ENCODE measurements at places on chromosomes 2 and 18. TPM values are rescaled to one million over a fixed set of nuclear protein-coding genes. Genes with fewer than 3 reads are reported as not detected.

DNA sequence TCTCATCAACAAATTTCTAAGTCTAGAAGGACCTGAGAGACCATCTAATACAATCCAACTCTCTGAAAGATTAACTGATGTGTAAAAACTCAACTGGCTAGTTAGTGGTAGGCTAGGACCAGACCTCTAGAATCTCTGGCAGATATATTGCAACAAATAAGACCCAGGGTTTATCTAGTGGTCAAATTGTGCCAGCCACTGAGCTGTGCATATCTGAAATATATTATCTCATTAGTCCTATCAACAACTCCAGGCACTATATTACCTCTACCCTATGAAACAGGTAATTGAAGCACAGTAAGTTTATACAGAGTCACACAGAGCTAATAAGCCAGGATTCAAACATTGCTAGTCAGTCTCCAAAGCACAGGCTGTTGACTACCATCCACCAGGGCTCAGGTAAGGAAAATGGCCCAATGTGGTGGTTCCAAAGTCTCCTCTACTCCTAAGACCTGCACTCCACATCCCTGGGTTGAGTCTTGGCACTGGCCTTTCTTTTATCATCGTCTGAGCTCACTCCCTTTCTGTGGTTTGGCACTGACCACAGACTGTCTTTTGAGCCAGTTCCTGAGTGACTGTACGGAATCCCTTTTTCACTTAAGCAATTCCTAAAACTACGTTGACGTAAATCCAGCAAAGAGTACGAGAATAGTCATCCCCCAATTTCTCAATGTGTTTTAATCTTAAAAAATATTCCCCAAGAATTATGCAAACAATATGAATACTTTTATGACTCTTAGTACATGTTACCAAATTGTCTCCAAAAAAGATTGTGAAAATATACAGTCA is 11.9 kb upstream of the PID1 start:
- H3K27me3 ChIP-seq: no peaks in the 10 kb centered on the region
- no peaks in the 10 kb centered on the region for H3K36me3 ChIP-seq
- no peaks in the 10 kb centered on the region for H3K4me1 ChIP-seq
- DNase-seq: no peak
- no peak overlapping the region for H3K4me3 ChIP-seq
- H3K27ac ChIP-seq: no peak overlapping the region

DNA sequence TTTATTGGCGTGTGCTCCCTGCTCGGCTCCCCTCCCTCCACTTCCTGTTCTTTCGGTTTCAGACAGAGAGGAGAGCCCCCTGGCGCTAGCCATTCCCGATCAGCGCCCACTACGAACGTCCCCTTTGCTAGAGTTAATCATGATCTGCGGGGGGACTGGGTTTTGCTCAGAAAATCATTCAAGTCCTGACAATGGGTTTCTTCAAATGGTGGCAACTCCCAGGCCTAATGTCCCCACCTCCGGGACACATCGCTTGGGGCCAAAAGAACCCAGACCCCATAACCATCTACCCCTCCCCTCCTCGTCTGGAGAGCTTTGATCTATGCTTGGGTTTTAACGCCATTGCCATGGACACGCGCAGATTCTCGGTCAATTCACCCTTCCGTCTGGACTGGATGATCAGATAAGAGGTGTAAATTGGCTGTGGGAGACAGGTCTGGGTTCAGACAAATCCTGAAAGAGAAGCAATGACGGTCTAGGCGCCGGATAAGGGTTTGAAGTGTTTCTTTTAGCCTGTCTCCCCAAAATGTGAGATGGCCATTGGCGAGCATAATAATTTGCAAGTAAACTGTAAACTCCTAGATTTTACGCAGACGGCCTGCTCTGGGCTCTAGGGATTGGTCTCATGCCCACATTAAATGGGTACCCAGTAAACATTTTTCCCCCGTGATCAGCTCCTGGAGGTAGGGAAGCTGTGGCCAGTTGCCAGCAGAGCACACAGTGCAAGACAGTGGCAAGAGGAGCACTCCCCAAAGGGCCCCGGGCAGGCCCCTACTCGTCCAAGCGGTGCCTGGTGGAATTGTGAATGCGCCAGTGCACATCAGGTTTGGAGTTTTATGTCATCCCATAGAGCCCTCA is 4.7 kb downstream of the NRP2 start:
- peaks cover 11% of the 10 kb centered on the region for H3K4me1 ChIP-seq
- H3K27me3 ChIP-seq: peaks cover 16% of the 10 kb centered on the region
- H3K36me3 ChIP-seq: no peaks in the 10 kb centered on the region
- peak overlapping the region; percentile 7 for H3K27ac ChIP-seq

GRCh38 chr2:172216477-172216876 is 113.8 kb upstream of the DLX2 start:
- H3K4me1 ChIP-seq: no peaks in the 10 kb centered on the region
- H3K27me3 ChIP-seq: no peaks in the 10 kb centered on the region
- H3K27ac ChIP-seq: peak overlapping the region; percentile 45
- DNase-seq: no peak
- H3K4me3 ChIP-seq: no peak overlapping the region

DNA sequence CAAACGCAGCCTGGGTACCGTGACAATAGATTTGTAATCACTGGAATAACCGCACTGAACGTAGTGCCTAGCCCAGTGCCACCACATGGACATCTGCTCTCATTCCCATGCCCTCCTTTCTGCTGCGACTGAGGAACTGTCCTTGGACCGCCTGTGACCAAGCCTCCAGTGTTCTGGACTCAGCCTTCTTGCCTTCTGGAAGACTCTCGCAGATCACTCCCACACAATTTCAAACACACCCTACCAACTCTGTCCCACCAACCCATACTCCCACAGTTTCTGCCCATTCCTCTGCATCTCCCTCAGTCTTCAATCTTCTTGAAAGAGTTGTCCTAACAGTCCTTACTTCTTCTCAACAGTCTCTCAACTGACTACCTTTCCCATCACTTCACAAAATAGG is 2.1 kb downstream of the RNF149 start:
- H3K27ac ChIP-seq: no peak overlapping the region
- DNase-seq: no peak
- peak overlapping the region; percentile 81 for H3K4me3 ChIP-seq
- peaks cover 8% of the 10 kb centered on the region for H3K4me1 ChIP-seq
- H3K36me3 ChIP-seq: no peaks in the 10 kb centered on the region

- H3K4me3 ChIP-seq: no peak overlapping the region
- no peaks in the 10 kb centered on the region for H3K36me3 ChIP-seq
- DNase-seq: no peak
- H3K27me3 ChIP-seq: no peaks in the 10 kb centered on the region
- H3K4me1 ChIP-seq: no peaks in the 10 kb centered on the region
Measured at GRCh38 chr2:199596549-199596948, 138.8 kb upstream of the SATB2 start.

DNA sequence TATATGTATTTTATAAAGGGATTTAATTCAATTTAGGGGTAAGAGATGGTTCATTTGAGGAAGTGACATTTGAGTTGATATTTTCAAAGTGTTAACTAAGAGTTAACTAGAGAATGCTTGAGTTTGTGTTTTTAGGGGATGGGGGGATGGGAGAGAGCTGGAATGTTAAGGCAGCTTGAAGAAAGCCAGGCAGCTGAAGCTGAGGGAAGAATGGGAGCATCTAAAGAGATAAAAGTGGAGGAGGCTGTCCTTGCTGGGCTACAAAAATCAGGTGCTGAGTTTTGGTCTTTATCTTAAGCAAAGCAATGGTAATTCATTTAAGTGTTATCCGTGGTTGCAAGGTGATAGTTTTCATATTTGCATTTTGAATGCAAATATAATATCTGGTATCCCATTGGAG is 9.2 kb downstream of the CHST9 start:
- no peak overlapping the region for H3K27ac ChIP-seq
- no peaks in the 10 kb centered on the region for H3K36me3 ChIP-seq
- no peak overlapping the region for H3K4me3 ChIP-seq

DNA sequence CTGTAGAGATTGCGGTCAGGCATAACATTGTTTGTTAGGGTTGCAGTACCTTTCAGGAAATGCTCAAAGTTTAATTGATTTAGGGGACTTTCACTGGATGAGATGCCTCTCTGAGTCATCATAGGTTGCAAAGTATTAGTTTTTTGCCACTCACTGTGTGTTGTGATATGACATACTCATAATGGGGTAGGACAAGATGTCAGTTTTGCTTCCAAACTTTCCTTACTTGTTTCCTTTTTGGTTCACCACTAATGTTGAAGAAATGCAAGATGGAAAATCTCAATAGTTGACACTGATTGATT is 35.0 kb upstream of the PTH2R start:
- no peak overlapping the region for H3K4me3 ChIP-seq
- no peaks in the 10 kb centered on the region for H3K4me1 ChIP-seq
- H3K27ac ChIP-seq: no peak overlapping the region
- DNase-seq: no peak
- no peaks in the 10 kb centered on the region for H3K36me3 ChIP-seq
- H3K27me3 ChIP-seq: no peaks in the 10 kb centered on the region

DNA sequence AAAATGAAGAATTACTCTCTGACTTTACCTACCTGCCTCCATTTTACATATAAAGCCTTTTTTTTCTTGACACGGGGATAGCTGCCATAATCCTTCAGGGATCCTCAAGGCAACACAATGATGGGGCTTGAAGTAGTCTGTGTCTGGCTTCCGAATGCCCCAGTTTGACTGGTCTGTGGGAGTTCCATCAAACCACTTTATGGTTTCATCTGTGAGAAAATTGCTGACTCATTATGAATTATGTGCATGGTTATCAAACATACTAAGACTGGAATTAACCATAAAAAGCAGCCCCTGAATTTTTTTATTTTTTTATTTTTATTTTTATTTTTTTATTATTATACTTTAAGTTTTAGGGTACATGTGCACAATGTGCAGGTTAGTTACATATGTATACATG is 117.5 kb downstream of the PLA2R1 start:
- H3K27me3 ChIP-seq: no peaks in the 10 kb centered on the region
- DNase-seq: no peak
- H3K27ac ChIP-seq: no peak overlapping the region
- H3K4me3 ChIP-seq: no peak overlapping the region
- no peaks in the 10 kb centered on the region for H3K36me3 ChIP-seq
- no peaks in the 10 kb centered on the region for H3K4me1 ChIP-seq

GRCh38 chr18:59540346-59540745 is 156.9 kb downstream of the CCBE1 start:
- no peak for DNase-seq
- no peak overlapping the region for H3K27ac ChIP-seq
- H3K36me3 ChIP-seq: no peaks in the 10 kb centered on the region
- no peaks in the 10 kb centered on the region for H3K4me1 ChIP-seq

- no peaks in the 10 kb centered on the region for H3K4me1 ChIP-seq
- no peak overlapping the region for H3K27ac ChIP-seq
- no peaks in the 10 kb centered on the region for H3K36me3 ChIP-seq
- DNase-seq: no peak
Measured at GRCh38 chr2:234286118-234286598, 210.7 kb downstream of the ARL4C start.

GRCh38 chr18:70148039-70148938 is 57.2 kb downstream of the RTTN start:
- H3K36me3 ChIP-seq: peaks cover 4% of the 10 kb centered on the region
- DNase-seq: no peak
- H3K27me3 ChIP-seq: no peaks in the 10 kb centered on the region
- H3K4me1 ChIP-seq: no peaks in the 10 kb centered on the region
- no peak overlapping the region for H3K27ac ChIP-seq

- H3K36me3 ChIP-seq: no peaks in the 10 kb centered on the region
- peak; percentile 41 for DNase-seq
- H3K4me1 ChIP-seq: peaks cover 12% of the 10 kb centered on the region
Measured at GRCh38 chr2:128424406-128425171, 105.9 kb upstream of the HS6ST1 start.

- peak overlapping the region; percentile 81 for H3K4me3 ChIP-seq
- H3K36me3 ChIP-seq: no peaks in the 10 kb centered on the region
- H3K4me1 ChIP-seq: peaks cover 2% of the 10 kb centered on the region
- no peak overlapping the region for H3K27ac ChIP-seq
- H3K27me3 ChIP-seq: peaks cover 46% of the 10 kb centered on the region
Measured at GRCh38 chr18:5628512-5629255, 84.9 kb upstream of the EPB41L3 start.

DNA sequence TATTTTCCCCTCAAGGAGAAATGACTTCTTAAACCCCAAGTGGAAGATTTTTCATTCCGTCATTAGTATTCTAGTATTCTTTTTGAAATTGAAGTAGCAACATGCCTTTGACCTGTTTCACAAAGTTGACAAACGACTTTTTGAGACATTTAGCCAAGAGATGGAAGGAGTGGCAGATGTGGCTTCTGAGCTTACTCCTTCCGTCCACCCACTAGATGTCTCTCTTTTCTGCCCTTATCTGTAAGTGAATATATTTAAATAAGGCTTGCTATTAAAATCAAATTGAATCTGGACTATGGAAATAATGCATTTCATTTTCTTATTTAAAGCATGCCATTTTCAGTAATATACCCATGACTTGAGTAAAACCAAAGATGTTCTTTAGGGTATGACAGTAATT is 74.1 kb downstream of the ACTR3 start:
- no peaks in the 10 kb centered on the region for H3K27me3 ChIP-seq
- no peak overlapping the region for H3K4me3 ChIP-seq
- H3K36me3 ChIP-seq: peaks cover 29% of the 10 kb centered on the region
- H3K27ac ChIP-seq: no peak overlapping the region
- no peak for DNase-seq
- peaks cover 5% of the 10 kb centered on the region for H3K4me1 ChIP-seq

- peak; percentile 89 for DNase-seq
- no peak overlapping the region for H3K27ac ChIP-seq
- H3K4me1 ChIP-seq: no peaks in the 10 kb centered on the region
- H3K36me3 ChIP-seq: no peaks in the 10 kb centered on the region
- H3K4me3 ChIP-seq: no peak overlapping the region
Measured at GRCh38 chr2:10407841-10408648, 40.1 kb downstream of the ODC1 start.

DNA sequence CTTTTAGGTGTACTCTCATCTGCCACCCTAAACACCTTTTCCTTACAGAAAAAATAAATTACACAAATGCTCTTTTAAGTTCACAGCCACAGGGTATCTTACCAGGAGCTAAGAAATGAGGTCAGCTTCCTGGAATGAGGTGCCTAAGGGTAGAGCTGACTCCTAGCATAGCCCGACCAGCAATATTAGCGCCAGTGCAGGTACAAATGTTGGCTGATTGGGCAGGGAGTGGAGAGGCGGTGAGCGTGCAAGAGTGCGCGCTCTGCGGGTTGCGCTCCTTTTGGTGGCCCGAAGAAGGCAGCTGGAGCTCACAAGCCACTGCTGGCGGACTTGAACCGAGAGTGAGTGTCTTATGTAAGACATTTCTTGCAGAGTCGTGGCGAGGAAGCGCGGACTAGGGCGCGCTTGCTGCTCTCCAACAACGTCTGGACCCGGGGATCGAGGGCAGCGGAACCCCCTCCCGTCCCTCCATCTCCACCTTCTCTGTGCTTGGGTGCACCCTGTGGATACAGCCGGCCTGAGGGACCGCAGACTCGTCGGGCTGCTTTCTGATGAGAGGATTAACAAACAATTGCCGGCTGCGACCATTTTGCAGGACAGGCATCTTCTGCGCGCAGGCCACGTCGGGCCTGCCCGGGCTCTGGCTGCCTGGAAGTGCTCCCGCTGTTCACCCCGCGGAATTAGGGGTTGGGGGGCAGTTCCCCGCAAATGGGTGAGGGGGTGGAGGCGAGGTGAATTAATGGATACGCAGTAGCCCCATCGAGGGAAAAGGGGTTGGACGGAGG is 17.3 kb downstream of the BOLA3 start:
- peak; percentile 43 for DNase-seq
- no peak overlapping the region for H3K27ac ChIP-seq
- H3K4me3 ChIP-seq: no peak overlapping the region

Gene TCF7L1
- 73.3 TPM for total RNA-seq

Gene G6PC2
- total RNA-seq: not detected

Gene DOK6
- 5.7 TPM for total RNA-seq

Gene IL36A
- not detected for total RNA-seq

Gene SH3BP4
- total RNA-seq: 53.4 TPM

Gene CROCC2
- total RNA-seq: not detected

Gene CCDC138
- total RNA-seq: 30.7 TPM

Gene UPP2
- not detected for total RNA-seq

Gene MSTN
- total RNA-seq: not detected

Gene SLC9A4
- 0.08 TPM for total RNA-seq

Gene AGXT
- total RNA-seq: not detected

Gene SPATS2L
- total RNA-seq: 35.2 TPM

Gene NOP58
- total RNA-seq: 68.3 TPM

Gene EIF5B
- 49.1 TPM for total RNA-seq
